ENCODE measurements at places on chromosomes 4 and X. TPM values are rescaled to one million over a fixed set of nuclear protein-coding genes. Genes with fewer than 3 reads are reported as not detected.

The UGT2B17 gene
- polyA plus RNA-seq, result not detected

DNA sequence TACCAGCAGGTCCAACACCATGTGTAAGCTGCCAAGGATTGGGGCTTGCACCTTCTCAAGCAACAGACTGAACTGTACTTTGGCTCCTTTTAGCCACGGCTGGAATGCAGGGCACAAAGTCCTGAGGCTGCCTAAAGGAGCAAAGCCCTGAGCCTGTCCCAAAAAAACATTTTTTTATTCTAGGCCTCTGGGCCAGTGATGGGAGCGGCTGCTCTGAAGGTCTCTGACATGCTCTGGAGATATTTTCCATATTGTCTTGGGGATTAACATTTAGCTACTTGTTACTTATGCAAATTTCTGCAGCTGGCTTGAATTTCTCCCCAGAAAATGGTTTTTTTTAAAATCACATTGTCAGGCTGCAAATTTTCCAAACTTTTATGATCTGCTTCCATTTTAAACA, 885.3 kb downstream of the GLUD2 start:
- no peak for DNase-seq

The RRH gene
- polyA plus RNA-seq, result 0.64 TPM

- no peak for DNase-seq
Measured at GRCh38 chr4:88981993-88982392, 75.0 kb downstream of the FAM13A start.

The TNIP3 gene
- 1.9 TPM for polyA plus RNA-seq

The TEX13C gene
- polyA plus RNA-seq, result not detected

DNA sequence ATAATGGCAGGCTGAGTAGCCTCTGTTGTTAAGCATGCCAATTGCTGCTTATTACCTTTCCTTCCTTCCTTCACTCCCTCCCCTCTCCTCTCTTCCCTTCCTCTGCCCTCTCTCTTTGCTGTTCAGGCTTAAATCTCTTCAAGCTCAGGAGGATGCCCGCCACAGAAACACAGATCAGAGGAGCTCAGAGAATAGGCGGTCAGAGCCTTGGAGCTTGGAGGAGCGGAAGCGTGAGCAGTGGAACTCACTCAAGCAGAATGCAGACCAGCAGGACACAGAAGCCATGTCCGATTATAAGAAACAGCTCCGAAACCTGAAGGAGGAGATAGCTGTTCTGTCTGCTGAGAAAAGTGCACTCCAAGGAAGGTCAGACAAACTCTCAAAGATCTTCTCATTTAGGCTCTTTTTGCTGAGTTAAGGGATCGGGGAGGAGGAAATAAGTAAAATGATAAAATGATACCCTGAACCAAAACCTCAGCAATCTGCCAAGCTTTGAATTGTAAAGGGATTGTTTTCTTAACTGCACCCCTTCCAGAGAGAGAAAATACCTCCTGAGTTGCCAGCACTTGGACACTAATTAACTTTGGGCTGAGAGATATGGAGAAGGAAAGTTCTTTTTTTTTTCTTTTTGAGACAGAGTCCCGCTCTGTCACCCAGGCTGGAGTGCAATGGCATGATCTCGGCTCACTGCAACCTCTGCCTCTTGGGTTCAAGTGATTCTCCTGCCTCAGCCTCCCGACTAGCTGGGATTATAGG, 20.9 kb downstream of the SPATA18 start:
- no peak for DNase-seq

DNA sequence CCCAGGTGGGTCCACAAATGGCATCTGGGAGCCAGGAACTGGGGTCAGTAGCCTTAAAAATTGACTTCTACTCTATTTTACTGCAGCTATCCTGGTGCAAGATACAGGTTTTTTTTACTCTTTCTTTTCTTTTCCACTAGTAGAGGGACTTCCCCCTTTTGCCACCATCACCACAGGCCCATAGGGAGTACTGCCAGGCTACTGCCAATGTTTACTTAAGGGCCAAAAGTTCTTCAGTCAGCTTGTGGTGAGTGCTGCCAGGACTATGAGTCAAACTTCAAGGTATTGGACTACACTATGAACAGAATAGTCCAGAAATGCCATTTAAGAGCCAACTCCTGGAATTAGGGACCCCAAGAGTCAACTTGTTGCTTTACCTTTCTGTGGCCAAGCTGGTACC, 94.7 kb downstream of the EDA2R start:
- DNase-seq, result no peak

The P2RY4 gene
- 0.14 TPM for polyA plus RNA-seq

DNA sequence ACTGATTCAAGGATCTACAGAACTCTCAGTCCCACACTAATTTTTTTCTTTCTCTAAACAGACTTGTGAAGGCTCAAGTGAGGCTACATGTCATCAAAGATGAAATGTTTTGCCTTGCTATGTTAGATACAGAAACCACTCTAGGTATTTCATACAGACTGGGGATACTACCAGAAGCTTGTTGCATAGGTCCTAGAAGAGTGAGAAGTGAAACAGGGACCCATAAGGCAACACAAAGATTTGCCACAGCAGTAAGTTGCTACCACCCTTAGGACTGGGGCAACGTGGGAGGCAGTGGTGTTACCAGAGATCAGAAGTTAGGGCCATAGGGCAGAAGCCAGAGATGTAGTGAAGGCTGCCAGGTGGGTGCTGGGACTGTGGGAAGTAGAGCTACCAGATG, 50.7 kb upstream of the MID1IP1 start:
- DNase-seq, result no peak

The CASP6 gene
- 40.6 TPM for polyA plus RNA-seq

DNA sequence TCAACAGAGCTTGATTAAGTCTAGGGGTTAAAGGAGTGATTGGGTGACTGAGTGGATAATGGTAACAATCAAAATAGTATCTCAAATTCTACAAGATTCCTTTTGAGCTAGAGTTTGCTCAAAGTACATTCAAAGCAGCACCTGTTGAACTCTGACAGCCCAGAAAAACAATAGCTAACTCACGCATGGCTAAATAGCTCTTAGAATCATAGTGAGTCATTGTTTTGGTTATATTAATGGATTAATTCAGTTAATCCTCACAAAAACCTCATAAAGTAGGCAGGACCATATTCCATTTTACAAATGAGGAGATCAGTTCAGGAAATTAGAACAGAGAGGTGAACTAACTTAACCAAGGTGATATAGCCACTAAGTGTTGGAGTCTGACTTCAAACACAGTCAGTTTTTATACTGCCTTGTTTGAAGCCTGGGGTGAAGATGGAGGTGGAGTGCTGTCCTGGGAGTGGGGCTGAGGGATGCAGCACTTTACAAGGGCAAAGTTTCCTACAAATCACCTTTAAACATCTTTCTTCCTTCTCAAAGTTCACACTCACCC, 35.9 kb upstream of the PPM1K start:
- DNase-seq, result no peak

DNA sequence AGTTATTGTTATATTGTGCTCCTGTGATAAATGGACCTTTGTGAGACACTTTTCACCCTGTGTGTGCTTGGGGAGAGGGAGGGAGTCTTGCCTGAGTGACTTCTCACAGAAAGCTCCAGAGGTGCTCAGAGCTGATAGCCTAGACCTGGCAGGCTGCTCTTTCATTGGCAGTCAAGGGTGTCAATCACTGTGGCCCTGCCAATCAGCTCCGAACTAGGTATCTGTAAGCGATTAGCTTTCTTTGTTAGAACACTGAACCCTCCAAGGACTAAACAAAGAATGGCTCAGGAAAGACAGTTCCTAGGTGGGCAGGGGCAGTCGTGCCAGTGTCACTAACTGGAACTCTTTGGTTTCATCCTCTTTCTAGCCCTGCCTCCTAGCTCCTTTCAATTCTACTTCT, 2.7 kb upstream of the NALF2 start:
- DNase-seq, result no peak

The DSPP gene
- 0.05 TPM for polyA plus RNA-seq

- no peak for DNase-seq
Measured at GRCh38 chr4:2333916-2334644, 72.2 kb upstream of the MXD4 start.

Data from left renal pelvis (tissue), 4 donors.